Neural crest cell (in vitro differentiated cells): ENCODE measurements at places on chromosomes 1 and 21.

DNA sequence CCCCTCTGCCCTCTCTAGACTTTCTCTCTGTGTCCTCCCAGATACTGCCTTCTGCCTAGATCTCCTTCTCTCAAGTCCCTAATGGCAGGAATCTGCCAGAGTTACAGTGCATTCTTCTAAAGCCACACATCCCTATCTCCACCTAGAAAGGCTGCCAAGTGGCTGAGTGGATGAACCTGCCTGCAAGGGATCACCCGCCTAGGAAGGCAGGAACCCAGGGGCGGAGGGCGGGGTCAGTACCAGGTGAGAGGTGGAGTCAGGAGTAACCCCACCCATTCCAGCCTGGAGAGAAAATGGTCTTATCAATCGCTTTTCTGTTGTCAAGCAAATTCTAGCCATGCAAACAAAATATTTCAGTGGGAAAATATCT is 60.8 kb downstream of the BCAR3 start:
- no peak for DNase-seq

DNA sequence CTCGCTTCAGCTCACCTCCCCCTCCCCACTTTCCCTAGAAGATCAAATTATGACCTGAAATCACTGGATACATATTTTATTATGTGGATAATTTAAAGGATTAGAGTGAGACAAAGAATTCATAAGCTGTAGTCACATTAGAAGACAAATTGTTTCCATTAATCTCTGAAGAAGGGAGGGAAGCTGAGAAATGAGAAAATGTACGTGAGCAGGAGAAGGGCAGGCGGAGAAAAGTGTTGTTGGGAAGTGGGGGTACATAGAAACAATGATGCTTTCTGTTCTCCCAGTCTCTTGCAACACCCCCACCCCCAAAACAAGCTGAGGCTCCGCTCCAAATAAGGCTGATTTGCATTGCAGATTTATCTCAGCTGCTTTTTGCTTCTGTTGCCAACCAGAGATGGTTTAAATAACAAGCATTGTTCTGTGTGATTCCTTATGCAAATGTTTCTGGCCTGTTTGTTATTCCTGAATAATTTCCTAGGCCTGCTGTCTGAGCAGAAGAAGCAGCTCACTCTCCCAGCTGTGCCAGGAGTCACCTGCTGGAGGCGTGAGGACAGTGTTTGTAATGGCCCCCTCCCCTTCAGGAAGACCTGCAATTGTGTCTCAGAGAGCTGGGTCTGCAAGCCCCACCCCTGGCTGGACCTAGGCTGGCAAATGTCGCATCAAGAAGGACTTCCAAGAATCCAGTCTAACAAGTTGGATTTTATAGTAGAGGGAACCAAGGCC is 121.8 kb upstream of the TNR start:
- no peak for DNase-seq

GRCh38 chr1:227434808-227435444 is 116.6 kb upstream of the CDC42BPA start:
- no peak for DNase-seq

DNA sequence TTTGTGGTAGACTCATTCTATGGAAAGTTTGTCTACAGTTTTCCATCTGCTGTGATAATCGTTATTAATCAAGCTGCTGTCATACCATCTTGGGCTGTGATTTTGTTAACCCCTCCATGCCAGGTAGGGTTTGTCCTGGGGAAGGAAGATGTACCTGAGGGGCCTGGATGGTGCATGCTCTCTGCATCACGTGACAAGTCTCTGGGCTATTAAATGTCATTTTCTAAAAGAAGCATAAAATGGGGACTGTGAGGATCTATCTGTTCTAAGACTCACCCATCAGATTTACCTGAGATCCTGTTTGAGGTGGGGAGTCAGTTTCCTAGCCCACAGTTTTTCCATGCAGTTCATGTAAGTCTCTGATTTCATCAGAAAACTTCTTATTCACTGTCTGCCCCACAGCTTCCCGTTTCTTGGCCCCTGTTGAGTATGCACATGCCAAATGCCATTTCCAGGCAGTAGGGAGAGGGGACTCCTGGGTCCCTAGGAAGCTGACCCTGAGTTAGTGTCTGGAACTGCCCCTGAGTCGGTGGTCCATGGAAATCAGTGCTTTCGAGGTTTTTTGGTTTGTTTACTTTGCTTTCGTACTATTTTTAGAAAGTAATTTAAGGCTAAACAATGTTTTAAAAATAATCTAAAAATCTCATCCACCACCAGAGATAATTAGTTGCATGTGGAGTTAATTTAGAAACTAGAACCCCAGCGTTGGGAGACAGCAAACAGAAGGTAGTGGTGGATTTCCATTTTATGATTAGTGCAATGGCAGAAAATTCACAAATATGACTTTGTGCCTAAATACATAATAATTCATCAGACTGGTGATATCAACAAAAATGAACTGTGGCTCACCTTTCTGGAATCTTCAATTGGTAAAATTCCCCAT is 46.7 kb downstream of the ZBTB18 start:
- no peak for DNase-seq

- no peak for DNase-seq
These were observed 81.5 kb upstream of the LYPLAL1 start for GRCh38 chr1:219092206-219092605.

DNA sequence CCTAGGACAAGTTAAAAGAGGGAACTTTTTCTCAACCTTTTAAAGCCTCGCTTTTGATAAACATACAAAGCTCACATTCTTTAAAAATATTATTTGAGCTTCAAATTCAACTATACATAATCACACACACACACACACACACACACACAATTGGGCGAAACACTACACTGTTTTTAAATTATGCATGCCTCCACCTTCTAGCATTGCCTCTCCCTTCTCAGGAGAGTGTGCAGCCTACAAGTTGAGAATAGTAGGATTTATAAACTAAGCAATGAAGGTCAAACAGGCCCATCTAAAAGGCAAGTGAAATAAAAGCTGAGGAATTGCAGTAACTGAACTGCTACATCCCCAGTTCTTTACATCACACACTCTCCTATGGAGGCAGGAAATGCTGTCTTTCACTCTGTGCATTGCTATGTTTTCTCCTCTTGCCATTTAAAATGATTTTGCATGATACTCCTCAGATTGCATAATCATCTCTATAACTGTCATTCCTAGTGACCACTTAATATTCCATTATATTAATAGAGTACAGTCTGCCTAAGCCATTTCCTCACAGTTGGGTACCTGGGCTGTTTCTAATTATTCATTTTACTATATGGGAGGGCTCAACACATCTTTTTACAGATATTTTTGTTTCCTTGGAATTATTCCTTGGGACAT is 92.5 kb upstream of the KCNE2 start:
- no peak for DNase-seq

- no peak for DNase-seq
These were observed 81.7 kb downstream of the ARID4B start for GRCh38 chr1:235246022-235246948.

- DNase-seq: no peak
These were observed 484.7 kb upstream of the C1orf87 start for GRCh38 chr1:60558236-60558635.

- no peak for DNase-seq
These were observed 1.9 kb upstream of the HIVEP3 start for GRCh38 chr1:41920658-41921057.

DNA sequence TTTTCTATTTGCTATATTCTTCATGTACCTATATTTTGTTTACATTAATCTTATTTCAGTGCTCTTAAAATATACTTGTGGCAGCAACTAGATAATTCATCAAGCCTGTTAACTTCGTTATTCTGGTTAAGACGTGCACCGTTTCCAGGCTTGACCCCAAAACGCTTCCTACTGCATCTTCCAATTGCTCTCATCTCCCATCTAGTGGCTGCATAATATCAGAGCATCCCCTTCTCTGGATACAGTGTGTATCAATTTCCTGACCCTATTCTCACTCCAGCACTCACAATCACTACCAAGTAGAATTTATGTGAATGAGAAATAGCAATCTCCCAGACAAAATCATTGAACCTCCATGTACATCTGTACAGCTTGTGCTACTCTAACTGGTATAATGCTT is 1280.3 kb upstream of the B3GALT2 start:
- no peak for DNase-seq

DNA sequence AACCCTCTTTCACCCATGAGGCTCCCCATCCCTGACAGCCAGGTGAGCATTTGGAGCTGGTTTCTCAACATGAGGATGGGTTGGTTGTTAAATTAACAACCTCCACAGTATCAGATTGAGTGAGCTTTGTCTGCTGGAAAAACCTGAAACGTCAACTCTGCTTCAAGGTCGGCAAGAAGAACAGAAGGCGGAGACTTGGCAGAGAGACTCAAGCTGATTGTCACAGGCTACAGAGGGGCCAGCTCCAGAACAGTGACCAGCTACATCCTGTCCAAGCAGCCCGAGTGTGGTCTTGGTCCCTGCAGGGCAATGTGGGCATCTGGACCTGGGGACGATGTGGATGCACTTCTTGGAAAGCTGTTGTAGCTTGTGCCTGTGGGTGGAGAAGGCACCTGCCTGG is 36.6 kb upstream of the TMEM51 start:
- no peak for DNase-seq

DNA sequence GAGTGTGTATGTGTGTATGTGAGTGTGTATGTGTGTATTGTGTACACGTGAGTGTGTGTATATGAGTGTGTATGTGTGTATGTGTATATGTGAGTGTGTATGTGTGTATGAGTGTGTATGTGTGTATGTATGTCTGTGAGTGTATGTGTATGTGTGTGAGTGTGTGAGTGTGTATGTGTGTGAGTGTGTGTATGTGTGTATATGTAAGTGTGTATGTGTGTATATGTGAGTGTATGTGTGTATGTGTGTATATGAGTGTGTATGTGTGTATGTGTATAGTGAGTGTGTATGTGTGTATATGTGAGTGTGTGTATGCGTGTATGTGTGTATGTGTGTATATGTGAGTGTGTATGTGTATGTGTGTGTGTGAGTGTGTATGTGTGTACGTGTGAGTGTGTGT is 49.2 kb downstream of the GREM2 start:
- no peak for DNase-seq

GRCh38 chr1:117575586-117576225 is 30.1 kb upstream of the TENT5C start:
- DNase-seq: no peak

GRCh38 chr1:3577711-3578432 is 33.4 kb downstream of the MEGF6 start:
- no peak for DNase-seq

DNA sequence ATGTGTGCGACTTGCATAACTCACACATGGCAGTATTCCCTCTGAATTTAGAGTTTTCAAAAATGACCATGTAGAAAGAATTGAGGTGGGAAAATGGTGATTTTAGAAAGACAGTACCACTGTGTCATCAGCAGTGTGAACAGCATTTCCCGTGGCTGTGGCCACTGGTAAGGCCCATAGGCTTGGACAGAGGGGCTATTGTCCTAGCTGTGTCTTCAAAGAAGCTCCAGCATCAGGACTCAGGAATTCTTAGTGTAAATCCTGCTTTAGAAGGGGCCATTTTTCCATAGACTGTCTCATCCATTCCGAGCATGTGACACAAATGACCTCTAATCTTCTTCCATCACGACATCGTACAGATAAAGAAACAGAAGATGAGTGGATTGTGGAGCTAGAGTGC is 119.3 kb upstream of the BACE2 start:
- no peak for DNase-seq

- no peak for DNase-seq
These were observed 164.0 kb upstream of the VAMP3 start for GRCh38 chr1:7607097-7607496.

DNA sequence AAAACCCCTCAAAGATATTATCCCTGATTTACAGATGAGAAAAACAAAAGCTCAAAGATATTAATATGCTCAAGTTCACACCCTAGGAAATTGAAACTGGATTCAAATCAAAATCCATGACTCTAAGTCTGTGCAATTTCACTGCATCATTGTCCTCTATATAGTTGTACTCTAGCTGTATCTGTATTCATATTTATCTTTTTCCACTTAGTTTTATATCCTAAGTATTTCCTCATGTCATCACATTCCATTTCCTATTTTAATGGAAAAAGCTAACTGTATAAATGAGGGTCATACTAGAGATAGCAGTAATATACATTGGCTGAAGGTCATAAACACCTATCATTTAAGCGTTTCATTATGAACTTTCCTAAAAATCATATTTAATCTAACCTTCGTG is 42.2 kb upstream of the RALGPS2 start:
- no peak for DNase-seq

DNA sequence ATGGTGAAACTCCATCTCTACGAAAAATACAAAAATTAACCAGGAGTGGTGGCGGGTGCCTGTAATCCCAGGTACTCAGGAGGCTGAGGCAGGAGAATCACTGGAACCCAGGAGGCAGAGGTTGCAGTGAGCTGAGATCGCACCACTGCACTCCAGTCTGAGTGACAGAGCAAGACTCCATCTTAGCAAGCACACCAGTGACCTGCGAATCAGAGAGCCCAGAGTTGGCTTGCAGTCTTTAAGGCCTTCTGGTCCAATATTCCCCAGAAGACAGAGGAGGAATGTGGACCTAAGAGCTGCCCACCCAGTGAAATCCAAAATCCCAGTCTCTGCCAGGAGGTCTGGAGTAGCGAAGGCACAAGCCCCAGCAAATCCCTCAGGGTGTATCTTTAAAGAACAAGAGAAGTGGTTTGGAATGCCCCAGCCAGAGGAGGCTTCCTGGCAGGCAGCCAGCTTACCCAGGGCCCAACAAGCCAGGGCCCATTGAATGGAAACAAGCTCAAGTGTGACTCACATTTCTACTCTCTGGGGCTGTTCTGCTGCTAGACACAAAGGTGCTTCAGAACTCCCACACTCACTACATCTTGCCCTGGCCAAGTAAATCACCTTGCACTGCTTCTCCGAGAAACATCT is 23.9 kb downstream of the GPR161 start:
- no peak for DNase-seq

DNA sequence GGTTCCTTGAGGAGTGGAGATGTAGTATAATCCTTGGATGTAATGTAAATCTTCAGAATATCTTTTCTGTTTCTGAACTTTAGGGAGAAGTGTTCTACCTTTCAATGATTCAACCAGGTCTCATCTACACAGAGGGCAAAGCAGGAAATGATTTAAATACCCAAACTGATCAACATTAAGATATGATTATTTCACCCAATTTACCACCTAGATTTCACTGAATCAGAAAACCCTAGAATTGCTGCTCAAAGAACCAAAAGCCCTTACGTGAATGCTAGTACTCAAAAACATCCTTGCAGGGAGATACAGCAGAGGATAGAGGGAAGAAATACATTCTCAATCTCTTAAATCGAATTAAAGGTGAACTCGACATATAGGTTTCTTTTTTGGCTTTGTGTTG is 5.0 kb downstream of the RPTN start:
- DNase-seq: no peak

- DNase-seq: no peak
These were observed 104.2 kb downstream of the DUSP10 start for GRCh38 chr1:221637641-221638041.

- DNase-seq: no peak
These were observed 76.6 kb upstream of the EFHD2 start for GRCh38 chr1:15332952-15333715.

- no peak for DNase-seq
These were observed 18.2 kb downstream of the PANK4 start for GRCh38 chr1:2508180-2508579.

- DNase-seq: no peak
These were observed 30.3 kb downstream of the ACTA1 start for GRCh38 chr1:229403573-229403972.
